ENCODE measurements at places on chromosomes 3 and 15.

DNA sequence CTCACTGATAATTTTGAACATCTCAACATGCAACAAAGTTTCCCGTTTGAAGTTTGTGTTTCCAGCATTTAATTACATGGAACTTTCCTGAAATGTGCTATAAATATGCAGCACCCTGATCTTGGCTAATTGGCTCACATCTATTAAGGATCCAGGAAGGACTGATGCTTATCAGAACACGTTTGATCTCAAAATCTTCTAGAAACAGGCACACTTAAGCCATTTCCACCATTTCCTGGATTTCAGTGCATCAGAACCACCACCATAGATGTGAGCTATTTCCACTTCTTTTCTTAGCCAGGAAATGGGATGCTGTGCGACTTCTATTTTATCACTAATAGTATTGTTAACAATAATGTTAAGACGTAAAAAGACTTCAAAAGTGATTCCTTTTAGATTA, 228.9 kb downstream of the FEZF2 start:
- DNase-seq, result no peak

DNA sequence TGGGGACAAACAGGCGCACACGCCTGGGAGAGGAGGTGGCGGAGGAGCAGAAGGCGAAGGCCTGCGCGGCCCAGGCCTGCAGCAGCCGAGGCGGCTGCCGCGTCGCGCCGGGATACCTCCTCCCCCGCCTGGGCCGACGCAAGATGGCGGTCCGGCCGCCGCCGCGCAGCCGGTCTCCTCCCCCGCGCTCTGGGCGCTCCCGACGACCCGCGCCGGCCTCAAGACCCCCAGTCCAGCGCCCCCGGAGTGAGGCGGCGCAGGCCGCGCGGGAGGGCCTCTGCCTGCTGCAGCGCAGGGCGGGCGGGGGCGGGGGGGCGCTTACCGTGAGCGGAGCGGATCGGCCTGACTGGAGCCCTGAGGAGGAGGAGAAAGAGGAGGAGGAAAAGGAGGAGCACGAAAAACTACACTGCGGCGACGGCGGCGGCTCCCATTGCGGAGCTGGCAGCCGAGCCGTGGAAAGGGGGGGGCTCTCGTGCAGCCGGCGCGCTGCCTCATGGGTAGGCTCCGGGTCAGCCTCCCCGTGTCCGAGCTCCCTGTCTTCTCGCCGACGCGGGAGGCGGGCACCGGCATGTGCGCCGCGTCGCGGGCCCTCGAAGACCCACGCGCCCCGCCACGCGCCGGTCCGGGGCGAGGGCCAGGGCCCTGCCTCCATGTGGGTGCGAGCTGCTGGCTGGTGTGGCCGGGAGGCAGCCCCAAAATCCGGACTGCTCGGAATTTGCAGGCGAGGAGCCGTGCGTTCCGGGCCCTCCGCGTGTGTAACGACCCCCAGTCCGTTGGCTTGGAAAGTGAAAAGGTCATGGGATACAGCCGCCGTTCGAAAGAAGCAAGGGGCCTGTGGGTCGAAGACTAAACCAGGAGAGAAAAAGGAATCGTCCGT, at the start of gene ZNF280D:
ZNF280D (minus strand) TSS at position 374 of the 877 bp plus-strand sequence. CDS start 26,400 bp downstream, outside the sequence.
- DNase-seq, result peak; percentile 68

DNA sequence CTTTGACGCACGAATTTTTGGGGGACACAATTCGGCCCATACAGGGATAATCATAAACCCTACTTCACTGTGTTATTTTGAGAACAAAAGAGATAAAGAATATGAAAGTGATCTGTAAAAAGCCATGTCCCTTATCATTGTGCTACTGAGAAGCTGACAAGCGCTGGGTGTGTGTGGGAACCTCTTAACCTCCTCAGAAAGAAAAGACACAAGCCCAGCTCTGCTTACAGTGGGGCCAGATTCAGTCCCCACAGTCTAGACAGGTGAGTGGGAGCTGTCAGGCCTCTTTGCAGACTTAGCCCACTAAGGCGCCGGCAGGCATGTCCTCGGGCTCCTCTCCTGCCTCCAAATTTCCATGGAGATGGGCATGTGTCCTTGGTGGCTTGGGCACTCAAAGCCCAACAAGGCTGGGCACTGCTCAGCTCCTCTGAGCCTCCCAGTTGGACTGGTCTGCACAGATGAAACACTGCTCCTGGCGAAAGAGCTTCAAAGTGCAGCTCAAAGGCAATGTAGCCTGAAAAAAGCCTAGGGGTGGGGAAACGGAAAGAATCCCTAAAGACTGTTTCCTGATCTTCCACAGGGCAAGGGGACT, 64.4 kb upstream of the ETV5 start:
- no peak for DNase-seq

- DNase-seq, result no peak
Measured at GRCh38 chr3:26712211-26713026, 89.8 kb downstream of the LRRC3B start.

DNA sequence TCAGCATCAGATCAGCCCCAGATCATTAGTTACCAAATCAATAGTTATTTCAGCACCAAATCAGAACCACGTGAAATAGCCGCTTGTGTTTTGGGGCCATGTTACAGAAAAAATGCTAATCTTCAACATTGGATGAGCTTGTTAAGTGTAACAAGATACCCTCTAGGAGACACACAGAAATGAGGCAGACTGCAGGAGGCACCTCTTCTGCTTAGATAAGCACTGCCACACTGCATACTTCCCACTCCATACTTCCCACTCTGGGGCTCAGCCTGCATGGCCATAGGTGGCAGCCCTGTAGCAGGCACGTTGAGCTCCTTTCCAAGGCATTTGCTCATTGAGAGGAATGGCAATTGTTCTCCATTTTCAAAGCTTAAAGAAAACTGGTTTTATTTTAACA, 73.3 kb downstream of the CHCHD6 start:
- DNase-seq, result no peak
